ENCODE measurements at places on chromosomes 6 and 20.

DNA sequence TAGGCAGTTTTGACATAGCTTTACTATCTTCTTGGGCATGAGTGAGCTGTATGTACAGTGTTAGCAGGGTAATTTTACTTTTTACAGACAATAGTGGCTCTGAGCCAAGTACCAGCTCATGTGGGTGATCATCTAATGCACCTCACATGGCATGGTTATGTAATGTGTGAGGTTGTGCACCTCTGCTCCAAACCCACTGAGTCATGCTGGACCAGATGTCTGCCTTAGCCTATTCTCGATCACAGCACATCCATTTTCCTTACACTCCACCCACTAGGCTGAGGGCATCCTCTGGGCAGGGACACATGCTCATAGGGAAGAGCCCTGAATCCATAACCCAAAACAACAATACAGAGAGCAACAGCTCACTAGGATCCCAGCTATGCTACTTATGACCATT is 71.6 kb upstream of the FBXL4 start:
- peak; percentile 44 for DNase-seq

- DNase-seq, result no peak
Measured at GRCh38 chr6:168541307-168541706, 100.3 kb downstream of the SMOC2 start.

GRCh38 chr20:32333988-32334885 is 23.9 kb upstream of the ASXL1 start:
- no peak for DNase-seq

DNA sequence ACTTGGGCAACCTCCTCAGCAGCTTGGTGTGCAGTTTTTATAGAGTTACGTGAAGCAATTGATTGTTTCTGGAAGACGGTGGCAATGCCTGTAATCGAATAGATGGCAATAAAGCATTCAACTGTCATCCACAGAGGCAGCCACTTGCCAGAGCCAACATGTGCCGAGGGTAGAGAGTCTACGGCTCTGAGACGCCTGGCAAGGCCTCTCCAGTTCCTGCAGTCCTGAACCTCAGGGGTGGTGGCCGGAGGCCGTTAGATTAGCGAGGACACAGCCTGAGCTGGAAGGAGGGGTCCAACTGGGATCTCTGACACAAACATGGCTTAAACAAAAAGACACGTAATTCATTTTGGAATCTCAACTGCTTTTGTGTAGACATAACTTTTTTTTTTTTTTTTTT is 775 bp upstream of the TTLL2 start:
- no peak for DNase-seq

- no peak for DNase-seq
Measured at GRCh38 chr6:157539421-157539822, 158.4 kb downstream of the ZDHHC14 start.

- no peak for DNase-seq
Measured at GRCh38 chr20:18739751-18740166, 73.8 kb upstream of the SCP2D1 start.

DNA sequence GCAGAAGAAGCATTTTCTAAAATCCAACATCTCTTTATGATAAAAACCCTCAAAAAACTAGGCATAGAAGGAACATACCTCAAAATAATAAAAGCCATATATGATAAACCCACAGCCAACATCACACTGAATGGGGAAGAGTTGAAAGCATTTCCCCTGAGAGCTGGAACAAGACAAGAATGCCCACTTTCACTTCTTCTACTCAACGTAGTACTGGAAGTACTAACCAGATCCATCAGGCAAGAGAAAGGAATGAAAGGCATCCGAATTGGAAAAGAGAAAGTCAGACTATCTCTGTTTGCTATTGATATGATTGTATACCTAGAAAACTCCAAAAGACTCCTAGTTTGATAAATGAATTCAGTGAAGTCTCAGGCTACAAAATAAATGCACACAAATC is 7.9 kb upstream of the CDK19 start:
- DNase-seq, result no peak

DNA sequence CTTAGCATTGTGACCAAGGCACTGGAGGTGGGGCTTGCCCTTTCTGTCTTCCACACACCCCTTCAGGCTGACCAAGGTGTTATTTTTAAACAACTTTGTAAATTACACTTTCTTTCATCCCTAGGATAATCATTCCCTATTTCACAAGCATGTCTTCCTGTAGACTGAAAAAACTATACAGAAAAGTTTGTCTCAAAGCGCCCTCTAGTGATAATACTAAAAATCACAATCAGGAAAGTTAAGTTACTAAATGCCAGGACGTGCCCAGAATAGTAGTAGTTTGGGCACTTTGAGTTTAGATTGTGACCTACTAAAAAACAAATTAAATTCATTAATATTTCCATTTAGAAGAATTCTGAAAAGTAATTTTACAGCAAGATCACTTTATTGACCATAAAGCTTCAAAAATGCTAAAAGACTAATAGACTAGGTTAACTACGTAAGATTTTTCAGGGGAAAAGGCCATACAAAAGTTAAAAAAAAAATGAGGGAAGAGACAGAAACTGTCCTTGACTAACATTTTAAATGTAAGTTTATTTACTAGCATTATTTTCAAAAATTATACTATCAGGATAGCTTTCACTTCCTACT is 123.3 kb upstream of the DUSP22 start:
- peak; percentile 15 for DNase-seq

DNA sequence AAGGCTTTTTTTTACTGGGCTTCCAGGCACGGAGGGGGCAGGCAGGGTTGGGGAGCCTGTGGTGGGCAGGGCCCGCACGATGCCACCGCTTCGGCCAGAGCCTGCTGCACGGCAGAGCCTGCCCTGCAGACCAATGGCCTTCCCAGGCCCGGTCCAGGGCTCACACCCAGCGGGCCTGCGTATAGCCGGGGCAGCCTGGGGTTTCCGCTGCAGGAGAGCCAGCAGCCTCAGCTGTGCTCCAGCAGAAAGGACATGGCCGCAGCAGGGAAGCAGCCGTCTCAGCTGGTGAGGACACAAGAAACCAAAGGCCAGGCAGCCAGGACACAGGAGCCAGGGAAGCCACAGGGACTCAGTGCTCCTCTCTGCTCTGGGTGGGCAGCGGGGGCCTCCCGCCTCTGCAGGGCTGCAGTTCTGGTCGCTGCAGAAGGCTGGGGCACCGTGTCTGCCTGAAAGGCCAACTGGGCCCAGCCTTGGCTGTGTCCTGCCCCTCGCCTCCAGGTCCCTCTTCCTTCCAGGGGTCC is 90.6 kb downstream of the TTLL2 start:
- no peak for DNase-seq

DNA sequence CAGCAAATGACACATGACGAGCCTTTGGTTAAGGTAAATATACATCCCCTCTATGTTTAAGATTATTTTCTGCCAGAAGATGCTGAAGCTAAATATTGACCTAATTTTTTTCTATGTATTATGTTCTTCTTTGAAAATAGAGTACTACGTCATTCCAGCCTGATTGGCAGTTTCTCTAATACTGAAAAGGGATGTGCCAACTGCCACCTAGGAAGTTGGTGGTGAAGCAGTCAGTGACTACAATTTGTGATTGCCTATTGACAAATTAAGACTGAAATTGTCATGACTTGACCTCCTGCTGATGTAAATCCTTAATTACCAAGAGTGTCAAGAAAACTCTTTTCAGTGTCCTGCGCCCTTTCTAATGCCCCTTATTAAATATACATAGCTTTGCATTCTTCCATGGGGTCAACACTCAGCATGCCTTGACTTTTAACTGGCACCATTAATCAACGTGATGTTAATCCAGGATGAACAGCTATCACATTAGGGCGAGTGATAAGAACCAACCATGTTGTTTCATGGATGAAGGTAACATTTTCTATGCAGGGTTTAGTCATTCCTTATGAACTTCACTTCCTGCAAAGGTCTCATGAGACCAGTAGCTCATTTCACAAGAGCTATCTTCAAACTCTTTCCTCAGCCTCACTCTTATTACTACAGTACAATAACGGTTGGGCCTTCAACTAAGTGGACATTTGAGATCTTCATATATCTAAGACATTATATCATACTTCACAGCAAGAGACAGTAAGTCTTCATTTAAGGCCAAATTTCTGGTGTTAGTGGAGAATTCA is 22.5 kb upstream of the SGK1 start:
- DNase-seq, result no peak

Data from epithelial cell of proximal tubule (primary cell).